ENCODE measurements at places on chromosomes 6 and 20.

DNA sequence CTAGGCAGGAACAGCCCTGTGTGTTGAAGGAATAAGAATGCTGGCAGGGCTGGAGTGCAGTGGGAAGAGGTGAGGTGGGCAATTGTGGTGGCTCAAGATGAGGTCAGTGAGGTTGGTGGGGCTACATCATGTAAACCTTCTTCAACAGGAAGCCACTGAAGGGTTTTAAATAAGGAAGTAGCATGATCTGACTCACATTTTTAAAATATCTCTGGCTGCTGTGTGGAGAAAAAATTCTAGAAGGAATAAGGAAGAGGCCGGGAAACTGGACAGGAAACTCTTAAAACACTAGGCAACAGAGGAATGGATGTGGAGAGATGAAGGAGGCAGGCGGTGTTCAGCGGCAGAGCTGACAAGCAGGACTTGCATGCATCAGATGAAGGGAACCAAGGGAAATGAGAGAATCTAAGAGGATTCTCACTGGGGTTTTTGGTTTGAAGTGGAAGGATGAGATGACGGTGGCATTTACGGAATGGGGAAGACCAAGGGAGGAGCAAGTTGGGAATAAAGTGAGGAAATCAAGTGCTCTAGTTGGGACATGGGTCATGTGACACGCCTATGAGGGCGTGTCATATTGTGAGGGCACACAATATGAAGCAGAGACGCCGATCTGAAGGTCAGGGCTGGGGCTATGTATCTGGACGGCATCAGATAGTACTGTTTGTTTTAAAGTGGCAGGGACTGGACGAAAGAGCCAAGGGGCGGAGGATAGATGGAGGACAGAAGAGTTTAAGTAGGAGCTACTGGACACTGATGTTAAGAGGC lies 18.2 kb downstream of the TMEM242 start:
- DNase-seq = no peak

GRCh38 chr6:157987788-157988699 lies 6.4 kb downstream of the SYNJ2 start:
- DNase-seq = no peak

DNA sequence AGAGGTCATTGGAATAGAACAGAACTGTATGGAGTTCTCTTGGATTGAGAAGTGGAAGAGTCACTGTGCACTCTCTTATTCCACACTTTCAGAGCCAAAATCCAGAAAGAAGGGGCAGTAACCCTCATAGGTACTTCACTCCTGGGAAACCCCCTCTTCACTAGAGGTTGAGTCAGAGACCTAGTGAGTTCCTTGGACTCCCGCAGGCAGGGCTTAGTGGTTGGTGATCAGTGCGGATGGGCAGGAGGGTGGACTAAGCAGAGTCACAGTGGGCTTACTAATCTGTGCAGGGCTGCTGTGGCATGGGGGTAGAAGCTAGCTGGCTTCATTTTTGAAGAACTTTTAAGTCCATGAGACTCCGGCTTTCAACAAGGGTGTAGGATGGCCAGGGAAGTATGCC lies 95.0 kb upstream of the MLN start:
- no peak for DNase-seq

GRCh38 chr6:22657352-22657980 lies 88.1 kb downstream of the HDGFL1 start:
- no peak for DNase-seq

GRCh38 chr6:107870381-107870780 lies 46.3 kb upstream of the SCML4 start:
- no peak for DNase-seq

- no peak for DNase-seq
Measured at GRCh38 chr6:89140347-89141156, 5.3 kb upstream of the PM20D2 start.

DNA sequence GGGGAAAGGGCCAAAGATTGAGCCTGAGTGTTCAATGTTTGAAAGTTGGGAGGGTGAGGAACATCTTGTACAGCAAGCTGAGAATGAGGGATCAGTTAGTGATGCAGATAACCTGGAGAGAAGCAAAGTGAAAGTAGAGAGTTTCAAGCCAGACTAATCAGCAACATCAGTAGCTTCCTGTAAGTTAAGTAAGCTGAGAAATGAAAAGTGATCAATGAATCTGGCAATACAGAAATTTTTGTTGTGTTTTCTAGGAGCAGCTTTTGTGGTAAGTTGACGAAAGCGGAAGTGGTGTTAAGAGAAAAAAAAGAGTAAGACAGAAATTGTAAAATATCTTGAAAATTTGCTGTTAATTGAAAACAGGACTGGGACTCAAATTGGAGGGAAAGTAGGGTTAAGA lies 855.5 kb upstream of the MAP3K7 start:
- DNase-seq = no peak

- no peak for DNase-seq
Measured at GRCh38 chr20:61482056-61482887, 230.2 kb downstream of the CDH4 start.

DNA sequence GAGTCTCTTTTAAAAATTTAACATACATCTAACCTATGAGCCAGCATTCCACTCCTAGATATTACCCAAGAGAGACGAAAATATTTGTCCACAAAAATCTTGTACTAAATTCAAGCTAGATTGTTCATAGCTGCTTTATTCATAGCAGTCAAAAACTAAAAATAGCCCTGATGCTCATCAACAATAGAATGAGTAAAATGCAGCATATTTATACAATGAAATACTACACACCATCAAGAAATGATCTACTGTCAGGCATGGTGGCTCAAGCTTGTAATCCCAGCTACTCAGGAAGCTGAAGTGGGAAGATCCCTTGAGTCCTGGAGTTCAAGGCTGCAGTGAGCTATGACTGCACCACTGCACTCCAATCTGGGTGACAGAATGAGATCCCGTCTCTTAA lies 22.0 kb upstream of the SRC start:
- no peak for DNase-seq

- DNase-seq = no peak
Measured at GRCh38 chr20:62765432-62766070, 30.7 kb upstream of the MRGBP start.

DNA sequence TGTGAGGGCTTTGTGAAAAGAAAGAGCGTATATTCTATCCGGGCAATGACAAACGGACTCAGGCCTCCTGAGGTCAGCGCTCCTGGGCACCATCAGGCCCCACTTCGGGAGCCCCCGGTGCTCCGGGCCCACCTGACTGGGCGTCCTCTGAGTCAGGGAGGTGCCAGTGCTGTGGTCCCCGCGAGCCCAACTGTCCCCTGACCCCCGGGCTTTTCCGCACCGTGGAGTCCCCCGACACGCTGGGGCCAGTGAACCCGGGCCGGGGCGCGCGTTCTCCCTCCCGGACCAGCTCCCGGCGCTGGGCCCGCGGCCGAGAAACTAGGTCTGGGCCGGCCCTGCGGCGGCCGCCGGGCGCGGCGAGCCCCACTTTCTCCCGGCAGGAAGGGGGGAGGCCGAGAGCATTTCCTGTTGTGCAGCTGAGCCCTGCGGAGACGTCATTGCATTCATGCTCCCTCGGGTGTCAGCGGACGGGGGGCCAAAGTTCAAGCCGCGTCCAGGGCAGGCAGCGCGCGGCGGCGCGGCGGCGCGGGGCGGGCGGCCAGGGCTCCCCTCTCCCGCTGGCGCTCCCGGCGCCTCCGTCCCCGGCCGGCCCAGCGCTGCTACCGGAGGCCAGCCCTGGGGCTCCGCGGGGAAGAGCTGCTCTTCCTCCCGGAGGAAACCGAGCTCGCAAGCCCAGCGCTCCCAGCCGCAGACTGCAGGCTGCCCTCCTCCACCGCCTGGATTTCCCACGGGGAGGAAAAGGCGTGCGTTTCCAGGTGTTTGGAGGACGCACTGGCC lies 18.3 kb downstream of the HIVEP2 start:
- DNase-seq = peak; percentile 61

GRCh38 chr6:44721954-44722578 lies 334.6 kb downstream of the CDC5L start:
- no peak for DNase-seq

DNA sequence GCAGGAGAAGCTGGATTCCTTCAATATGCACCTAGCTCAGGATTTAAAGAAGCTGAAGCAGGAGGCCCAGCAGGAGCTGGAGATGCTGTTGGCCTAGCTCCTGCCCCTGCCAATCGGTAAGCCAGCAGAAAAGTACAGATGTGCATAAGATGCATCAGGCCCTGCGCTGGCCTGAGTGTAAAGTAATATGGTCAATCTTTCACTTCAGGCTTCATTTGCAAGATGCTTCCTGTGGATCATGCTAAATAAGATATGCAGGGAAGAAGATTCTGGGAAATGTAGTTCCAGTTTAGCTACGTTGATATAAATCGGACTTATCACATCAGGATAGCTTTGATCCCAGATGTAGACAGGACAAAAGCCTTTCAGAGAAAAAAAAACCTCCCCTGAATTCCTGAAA lies 100.3 kb downstream of the GJA1 start:
- DNase-seq = no peak

DNA sequence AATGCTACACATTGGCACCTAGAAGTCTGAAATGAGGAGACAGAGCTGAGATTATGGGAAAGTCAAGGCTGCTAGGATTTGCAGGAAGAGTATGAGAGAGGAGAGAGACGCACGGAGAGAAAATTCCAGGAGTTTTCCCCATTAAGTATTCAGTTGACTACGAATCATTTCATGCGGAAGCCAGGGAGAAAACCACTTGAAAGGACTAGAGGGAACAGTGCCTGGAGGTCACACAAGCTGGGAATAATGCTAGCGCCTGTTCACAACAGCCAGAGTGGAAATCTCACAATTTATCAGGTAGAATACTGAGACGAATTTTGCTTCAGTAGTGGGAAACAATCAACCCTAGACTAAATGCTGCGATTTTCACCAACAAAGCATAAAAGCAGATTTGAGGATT lies 118.6 kb downstream of the MOXD1 start:
- DNase-seq = no peak

DNA sequence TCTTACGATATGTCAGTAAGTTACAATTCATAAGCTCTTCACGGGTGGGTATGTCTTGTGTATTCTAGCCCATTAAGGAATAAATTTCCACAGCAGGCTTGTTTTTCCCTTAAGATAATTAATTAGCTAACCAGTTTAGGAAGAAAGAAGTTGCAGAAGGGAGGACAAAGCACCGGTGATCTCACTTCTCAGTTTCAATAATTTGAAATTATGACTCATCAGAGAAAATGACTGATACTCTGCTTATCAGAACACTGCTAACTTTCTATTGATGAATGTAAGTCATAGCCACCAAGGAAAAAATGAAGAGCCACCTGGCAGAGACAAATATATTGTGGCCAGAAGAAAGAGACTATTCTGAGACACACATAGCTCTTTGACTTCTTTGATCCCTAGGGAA lies 35.0 kb upstream of the ENTPD6 start:
- no peak for DNase-seq

- no peak for DNase-seq
Measured at GRCh38 chr6:68158256-68158655, 476.8 kb upstream of the ADGRB3 start.

DNA sequence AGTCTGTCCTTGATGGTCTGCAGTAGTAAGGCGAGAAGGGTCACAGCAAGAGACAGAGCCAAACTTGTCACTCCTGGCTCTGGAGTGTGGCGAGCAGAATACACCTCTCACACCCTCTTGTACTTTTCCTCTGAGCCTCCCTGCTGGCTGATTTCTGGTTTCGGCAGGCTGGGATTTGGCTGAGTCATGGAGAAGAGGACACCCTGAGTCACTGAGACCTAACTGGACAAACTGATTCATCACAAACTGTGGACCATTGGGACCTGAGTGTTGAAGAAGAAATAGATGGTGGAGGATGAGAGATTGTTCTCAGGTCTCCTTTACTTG lies 101.7 kb downstream of the F13A1 start:
- no peak for DNase-seq

DNA sequence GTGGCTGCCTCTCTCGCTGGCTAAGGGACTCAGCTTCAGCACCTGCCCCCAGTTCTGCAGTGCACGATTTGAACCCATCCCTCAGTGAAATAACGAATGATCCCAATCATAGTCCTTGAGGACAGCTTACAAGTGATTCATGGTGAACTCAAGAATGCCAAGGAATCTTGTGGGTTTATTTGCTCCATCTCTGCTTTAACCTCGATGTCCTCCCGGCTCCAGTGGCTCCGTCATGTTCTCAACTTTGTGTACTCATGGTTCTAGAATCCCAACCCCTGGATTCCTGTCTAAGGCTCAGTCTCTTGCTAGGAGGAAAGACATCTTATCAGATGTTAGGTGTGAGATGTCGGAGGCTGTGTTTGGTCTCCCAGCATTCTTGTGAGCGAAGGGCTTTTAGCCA lies 29.0 kb upstream of the GTSF1L start:
- DNase-seq = no peak

GRCh38 chr6:135935941-135936601 lies 84.6 kb downstream of the PDE7B start:
- no peak for DNase-seq

- DNase-seq = no peak
Measured at GRCh38 chr6:157182503-157183264, 140.6 kb downstream of the TMEM242 start.

DNA sequence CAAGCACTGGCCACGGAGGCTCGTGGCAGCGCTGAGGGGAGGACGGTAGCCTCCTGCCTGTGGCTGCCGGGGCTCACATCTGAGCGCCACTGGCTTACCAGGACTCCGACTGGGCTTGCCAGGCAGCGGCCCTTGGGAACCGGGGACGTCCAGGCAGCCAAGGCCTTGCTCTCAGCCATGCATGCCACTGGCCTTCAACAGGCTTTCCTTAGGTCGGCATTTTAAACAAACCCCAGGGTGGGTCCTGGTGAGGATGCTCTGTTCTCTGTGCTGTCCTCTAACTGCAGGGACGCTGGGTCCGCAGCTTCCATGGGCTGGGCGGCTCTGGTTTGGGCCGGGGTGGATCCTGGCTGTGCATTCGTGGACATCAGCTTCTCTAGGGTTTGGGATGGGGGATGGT lies 59.1 kb upstream of the BHLHE23 start:
- no peak for DNase-seq

DNA sequence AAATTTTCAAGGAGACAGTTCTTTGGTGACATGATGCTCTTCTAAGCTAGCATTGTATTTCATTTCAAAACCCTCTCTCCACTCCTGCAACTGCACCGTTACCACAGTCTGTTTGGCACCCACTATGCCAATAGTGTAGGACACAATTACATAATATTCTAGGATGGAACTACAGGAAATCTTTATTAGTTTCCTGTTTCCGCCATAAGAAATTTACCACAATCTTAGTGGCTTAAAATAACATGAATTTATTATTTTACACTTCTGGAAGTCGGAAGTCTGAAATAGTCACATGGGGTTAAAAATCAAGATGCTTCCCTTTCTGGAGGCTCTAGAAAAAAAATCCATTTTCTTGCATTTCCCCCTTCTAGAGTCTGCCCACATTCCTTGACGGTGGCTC lies 733.1 kb downstream of the HDGFL1 start:
- no peak for DNase-seq

DNA sequence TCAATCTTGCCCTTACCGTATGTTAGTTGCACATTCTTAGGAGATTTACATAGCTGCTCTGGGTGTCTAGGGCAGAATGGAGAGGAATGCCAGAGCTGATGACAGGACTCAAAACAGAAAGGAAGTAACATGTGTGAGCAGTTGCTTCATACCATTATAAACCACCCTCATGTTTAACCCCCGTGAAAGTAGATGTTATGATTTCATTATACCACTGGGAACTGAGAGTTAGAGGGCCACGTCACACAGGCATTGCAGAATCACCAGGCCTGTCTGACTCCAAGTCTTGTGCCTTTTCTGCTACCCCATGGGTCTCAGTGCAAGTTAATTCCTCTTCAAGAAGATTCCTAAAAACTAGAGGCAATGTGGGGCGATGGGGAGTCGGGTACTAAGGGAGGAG lies 23.5 kb upstream of the SIM1 start:
- no peak for DNase-seq

Data from anterior cingulate cortex (tissue), 58 donors.